ENCODE measurements at places on chromosomes 6 and 20.

GRCh38 chr6:129134535-129134934 is 251.6 kb downstream of the LAMA2 start:
- no peak for DNase-seq

DNA sequence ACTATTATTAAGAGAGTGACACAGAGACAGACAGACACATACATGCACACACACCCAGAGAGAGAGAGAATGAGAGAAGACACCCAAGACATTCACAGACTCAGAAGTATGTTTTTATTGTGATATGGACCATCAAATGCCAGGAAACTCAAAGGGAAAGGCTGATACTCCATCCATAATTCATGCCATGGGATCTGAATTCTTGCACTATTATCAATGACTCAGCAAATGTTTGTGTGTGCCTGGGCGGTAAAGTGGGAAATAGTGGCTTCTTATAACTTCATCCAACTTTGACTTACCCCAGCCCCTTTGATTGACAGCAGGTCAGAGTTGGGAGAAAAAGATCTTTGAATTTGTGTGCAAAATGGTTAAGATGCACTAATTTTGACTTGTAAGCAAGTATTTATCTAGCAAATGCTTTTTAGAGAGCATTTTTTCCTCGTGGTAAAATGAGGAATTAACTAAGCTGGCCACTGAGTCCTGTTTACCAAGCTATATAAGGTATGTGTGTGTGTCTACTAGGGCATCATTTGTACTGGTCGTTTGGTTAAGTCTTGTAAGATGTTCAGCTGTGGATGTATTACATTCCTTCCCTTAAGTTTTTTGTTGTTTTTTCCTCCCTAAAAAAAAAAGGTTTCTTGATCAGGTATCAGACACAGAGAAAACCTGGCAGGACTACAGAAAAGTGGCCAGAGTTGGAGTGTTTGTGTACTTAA is 3.0 kb upstream of the CCN2 start:
- DNase-seq, result no peak

- no peak for DNase-seq
Observed at GRCh38 chr6:147806697-147807096, 298.2 kb downstream of the SAMD5 start.

DNA sequence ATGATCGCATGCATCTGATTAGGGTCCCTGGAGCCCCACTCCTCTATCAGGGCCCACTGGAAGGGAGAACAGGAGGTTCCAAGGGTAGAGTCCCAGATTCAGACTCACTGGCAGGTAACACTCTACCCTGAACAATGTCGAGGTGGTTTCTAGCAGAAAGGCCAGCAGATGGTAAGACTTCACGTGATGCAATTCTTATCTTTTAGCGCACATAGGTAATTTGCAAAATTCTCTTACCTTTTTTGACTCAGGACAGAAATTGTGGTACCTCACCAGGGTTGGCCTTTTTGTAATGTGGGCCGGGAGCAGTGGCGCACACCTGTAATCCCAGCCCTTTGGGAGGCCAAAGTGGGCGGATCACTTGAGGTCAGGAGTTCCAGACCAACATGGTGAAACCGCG is 228.1 kb upstream of the JARID2 start:
- DNase-seq, result no peak

GRCh38 chr6:148516217-148516616 is 173.6 kb downstream of the SASH1 start:
- DNase-seq, result no peak

DNA sequence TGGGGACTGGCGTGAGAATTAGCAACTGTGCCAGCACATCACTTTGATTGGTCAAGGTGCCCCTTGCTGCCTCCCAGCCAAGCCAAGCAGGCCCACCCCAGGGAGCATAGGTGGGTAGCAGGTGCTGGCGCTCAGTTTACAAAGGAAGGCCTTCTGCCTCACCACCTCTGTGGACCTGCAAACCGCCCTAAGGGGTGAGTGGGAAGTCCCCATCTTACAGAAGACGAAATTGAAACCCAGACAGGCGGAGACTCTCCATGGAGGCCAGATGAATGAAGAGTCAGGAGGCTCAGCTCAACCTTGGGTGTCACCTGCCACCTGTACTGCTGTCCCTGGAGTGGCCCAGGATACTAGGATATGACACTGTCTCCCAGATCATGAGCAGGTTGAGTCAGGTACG is 21.5 kb upstream of the MAS1L start:
- DNase-seq, result no peak

- no peak for DNase-seq
Observed at GRCh38 chr6:38336922-38337321, 302.8 kb downstream of the BTBD9 start.
